ENCODE measurements at places on chromosomes 13 and 19.

- DNase-seq = no peak
Observed at GRCh38 chr13:30892966-30893365, 13.1 kb upstream of the MEDAG start.

GRCh38 chr13:76878043-76878442, 8.2 kb downstream of the KCTD12 start:
- DNase-seq = no peak

DNA sequence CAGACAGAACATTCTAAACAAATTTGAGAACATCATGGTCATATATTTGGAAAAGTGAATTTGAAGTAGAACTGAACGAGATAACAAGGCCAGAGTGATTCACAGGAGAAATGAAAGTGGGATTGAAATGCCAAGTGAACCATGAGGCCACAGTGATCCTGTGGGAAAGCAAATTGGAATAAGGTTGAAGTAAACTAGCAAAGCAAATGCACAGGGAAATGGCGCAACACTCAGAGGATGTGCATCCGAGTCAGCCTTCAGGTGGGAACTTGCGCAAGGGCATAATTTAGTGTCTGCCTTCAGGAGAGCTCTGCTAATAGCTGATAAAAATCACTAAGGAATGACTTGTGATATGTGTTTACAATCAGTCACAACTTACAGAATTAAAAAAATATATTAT, 696.6 kb downstream of the LIG4 start:
- no peak for DNase-seq

- peak; percentile 6 for DNase-seq
Observed at GRCh38 chr19:34172661-34173192, 423 bp downstream of the LSM14A start.

GRCh38 chr19:33214596-33214995, 11.1 kb downstream of the SLC7A10 start:
- DNase-seq = no peak

GRCh38 chr13:31192306-31192705, 7.5 kb upstream of the B3GLCT start:
- no peak for DNase-seq

DNA sequence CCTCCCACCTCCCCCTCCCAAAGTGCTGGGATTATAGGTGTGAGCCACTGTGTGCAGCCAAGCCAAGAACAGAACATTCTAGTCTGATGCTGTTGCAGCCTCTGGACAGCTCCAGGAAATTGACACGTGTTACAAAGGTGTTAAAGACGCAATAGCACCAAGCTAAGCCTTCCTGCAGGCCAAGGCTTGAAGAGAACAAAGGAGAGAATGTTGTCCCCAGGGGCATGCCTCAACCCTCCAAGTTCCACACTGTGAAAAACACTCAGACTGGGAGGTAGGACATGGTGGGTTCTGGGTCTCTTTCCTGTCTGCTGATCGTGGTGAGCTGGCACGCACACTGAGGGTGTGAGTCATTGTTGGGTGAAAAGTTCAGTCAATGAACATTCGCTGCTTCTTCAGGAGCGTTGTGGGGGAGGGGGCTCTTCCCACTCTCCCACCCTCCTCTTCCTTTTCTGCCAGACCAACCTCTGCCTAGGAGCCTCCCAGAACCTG, 5.3 kb upstream of the PTPRS start:
- no peak for DNase-seq
